Astrocyte (in vitro differentiated cells and primary cell): ENCODE measurements at places on chromosomes 2 and 18. TPM values are rescaled to one million over a fixed set of nuclear protein-coding genes. Genes with fewer than 3 reads are reported as not detected.

The PLEK gene
- not detected in 2 replicates for total RNA-seq

The RFTN2 gene
- total RNA-seq, result 7.1 and 8.1 TPM in 2 replicates

The TSN gene
- total RNA-seq, result 60.3 and 68.2 TPM in 2 replicates

The LDLRAD4 gene
- total RNA-seq, result 26.0 and 40.1 TPM in 2 replicates

The PLCL1 gene
- total RNA-seq, result 0.84 and 1.6 TPM in 2 replicates

DNA sequence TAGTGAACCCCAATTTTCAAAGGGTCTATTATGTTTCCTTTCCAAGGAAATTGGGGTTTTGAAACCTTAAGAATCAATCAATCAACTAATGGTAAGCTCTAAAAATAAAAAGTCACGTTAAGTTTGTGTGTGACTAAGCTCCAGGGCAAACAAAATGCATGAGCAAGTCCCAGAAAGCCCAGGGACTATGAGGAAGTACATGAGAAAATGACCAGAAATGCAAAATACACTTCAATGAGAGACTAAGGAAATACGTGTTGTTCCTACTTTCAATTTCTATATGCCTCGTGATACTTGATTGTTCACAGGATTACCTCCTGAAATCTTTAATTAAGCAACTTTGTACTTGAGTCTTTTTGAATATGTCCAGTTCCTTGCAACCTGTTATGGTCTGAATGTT lies 684.4 kb upstream of the SYT4 start:
- no peaks in the 10 kb centered on the region for H3K4me1 ChIP-seq
- H3K4me3 ChIP-seq, result no peak overlapping the region
- DNase-seq, result no peak
- no peak overlapping the region for H3K27ac ChIP-seq

DNA sequence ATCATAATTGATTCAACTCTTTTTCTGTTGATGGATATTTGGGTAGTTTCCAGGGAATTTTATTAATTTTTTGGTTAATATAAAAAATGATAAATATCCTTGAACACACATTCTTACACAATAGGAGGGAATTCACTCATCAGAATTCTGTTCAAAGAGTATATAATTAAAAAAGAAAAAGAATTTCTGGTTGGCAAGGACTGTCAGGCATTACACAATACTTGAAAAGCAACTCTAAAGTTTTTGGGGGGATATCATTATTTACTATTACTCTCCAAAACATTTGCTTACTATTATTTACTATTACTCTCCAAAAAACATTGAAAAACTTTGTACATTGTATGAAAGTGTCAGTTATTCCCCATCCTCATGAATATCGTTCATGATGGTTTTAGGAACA lies 38.0 kb downstream of the G6PC2 start:
- H3K4me1 ChIP-seq, result no peaks in the 10 kb centered on the region
- no peak overlapping the region for H3K27ac ChIP-seq
- H3K4me3 ChIP-seq, result no peak overlapping the region
- no peaks in the 10 kb centered on the region for H3K27me3 ChIP-seq
- no peak for DNase-seq

DNA sequence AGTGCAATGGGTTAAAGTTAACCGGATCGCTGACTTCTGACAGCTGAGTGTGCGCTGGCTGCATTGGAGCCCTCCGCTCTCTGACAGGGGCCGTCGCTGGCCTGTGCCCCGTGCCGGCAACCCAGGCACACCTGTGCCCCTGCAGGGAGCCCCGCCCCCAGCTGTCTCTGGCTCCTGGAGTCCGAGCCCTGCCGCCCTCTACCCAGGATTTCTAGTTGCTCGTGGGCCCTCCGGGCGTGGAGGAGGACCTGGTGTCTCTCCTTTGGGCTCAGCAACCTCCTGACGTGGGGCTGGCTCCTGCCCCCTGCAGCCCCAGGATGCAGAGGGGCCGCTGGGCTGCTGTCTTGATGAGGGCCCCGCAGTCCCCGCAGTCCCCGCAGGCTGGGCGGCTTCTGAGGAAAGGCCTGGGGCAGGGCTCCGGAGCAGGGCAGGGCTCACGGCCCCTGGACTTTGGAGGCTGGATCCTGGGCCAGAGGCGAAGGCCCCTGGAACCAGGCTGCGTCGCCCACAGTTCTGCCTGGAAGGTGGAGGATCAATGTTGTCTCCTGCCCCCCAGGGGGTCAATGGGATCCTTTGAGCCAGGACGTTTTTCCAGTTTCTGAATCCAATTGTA lies 172.8 kb downstream of the RNF144A start:
- no peak for DNase-seq
- peaks cover 7% of the 10 kb centered on the region for H3K4me1 ChIP-seq
- H3K27me3 ChIP-seq, result no peaks in the 10 kb centered on the region
- H3K4me3 ChIP-seq, result no peak overlapping the region
- no peaks in the 10 kb centered on the region for H3K36me3 ChIP-seq

GRCh38 chr18:36706134-36706881 lies 122.5 kb downstream of the TPGS2 start:
- peak; percentile 55 for DNase-seq
- no peaks in the 10 kb centered on the region for H3K36me3 ChIP-seq
- H3K27me3 ChIP-seq, result no peaks in the 10 kb centered on the region

The UGT1A5 gene
- total RNA-seq, result not detected in 2 replicates

GRCh38 chr2:162123806-162124758 lies 28.0 kb downstream of the GCG start:
- H3K4me3 ChIP-seq, result no peak overlapping the region
- no peaks in the 10 kb centered on the region for H3K36me3 ChIP-seq
- no peaks in the 10 kb centered on the region for H3K4me1 ChIP-seq
- H3K27me3 ChIP-seq, result no peaks in the 10 kb centered on the region
- DNase-seq, result no peak

DNA sequence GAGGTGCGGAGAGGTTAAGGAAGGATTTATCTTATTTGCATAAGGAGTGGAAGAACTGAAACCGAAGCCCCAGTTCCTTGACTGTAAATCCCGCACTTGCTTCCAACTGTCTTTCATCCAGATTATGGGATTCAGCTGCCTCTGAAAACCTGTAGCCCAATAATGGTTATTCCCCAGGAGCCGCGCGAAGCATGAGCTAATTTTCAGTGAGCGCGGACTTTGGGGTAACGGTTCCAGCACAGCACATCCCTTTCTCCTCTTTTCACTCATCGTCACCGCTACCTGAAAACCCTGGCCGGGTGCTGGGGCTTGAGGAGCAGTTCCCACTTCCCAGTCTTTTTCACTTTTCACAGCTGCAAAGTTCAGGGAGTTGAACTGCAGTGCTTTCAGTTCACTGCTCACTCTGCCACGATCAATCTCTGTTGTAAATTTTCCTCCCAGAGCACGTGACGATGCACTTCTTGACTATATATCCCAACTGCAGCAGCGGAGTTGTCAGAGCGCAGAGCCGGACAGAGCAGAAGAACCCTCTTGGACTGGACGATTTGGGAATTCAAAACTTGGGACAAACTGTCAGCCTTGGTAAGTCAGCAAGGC lies at the start of gene KCNE4:
Gene KCNE4, plus strand, starts transcription at position 498 of the 597 bp plus-strand sequence. CDS start 641 bp downstream, outside the sequence.
- DNase-seq, result peak; percentile 46
- no peaks in the 10 kb centered on the region for H3K36me3 ChIP-seq
- H3K27ac ChIP-seq, result peak within 1 kb of the TSS; percentile 22
- H3K27me3 ChIP-seq, result no peaks in the 10 kb centered on the region

DNA sequence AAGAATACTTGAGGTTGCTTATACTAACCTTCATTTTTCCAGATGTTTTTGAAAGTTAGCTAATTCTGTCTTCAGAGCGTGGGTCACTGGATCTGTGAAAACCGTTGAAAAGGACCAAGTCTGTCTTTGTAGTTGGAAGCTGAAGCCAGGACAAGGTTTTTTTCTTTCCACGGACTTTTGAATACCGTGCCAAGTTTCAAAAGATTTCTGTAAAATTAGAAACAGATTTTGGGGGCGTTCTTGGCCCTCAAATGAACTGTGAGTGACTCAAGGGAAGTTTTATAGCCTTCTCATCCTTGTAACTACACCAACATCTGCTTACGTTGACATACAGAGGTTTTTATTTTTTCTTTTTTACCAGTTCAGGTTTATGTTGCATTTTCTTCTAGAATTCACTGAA lies at the start of gene FAP:
Gene FAP, minus strand, starts transcription at position 152 of the 400 bp plus-strand sequence. Its CDS starts 118 bp downstream, at position 34.
- H3K27ac ChIP-seq, result peak within 1 kb of the TSS; percentile 94
- H3K4me3 ChIP-seq, result peak within 1 kb of the TSS; percentile 96
- peak; percentile 92 for DNase-seq
- peaks cover 15% of the 10 kb centered on the region for H3K36me3 ChIP-seq
- H3K4me1 ChIP-seq, result peaks cover 34% of the 10 kb centered on the region

DNA sequence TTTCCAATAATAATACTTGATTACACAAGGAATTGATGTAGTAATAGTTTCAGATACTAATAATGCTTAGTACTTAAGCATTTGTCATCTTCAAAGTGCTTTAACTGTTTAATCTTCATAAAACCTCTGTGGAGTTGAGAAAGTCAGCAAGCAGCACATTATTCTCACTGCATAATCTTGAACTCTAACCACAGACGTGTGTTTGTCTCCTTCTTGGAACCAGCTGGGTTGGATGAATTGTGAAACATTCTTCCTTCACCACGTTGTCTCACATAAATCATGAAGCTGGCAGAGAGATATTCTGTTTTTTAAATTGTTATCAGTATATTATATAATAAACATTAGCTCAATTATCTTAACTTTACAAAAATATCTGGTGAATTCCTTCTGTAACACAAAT lies 55.1 kb upstream of the LDAH start:
- no peaks in the 10 kb centered on the region for H3K27me3 ChIP-seq
- H3K4me1 ChIP-seq, result no peaks in the 10 kb centered on the region
- no peak overlapping the region for H3K27ac ChIP-seq
- H3K4me3 ChIP-seq, result no peak overlapping the region
- H3K36me3 ChIP-seq, result no peaks in the 10 kb centered on the region

DNA sequence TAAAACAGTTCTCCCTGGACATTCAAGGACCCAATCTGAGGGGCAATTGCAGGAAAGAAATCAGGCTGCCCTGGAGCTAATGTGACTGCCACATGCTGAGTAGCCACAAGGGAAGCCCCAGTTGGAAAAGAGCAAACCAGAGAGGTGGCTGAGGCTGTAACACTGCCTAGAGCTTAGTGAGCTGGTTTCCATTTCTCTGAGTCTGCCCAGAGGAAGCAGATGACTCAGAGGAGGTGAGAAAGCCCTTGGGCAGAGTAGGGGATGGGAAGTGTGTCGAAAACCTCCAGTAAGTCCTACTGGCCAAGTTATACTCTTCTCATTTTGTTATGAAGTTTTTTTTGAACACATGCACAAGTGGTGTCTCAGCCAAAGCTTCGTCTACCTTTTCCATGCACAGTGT lies 753.0 kb downstream of the CNTNAP5 start:
- H3K27ac ChIP-seq, result no peak overlapping the region
- H3K4me1 ChIP-seq, result no peaks in the 10 kb centered on the region
- H3K27me3 ChIP-seq, result no peaks in the 10 kb centered on the region
- no peaks in the 10 kb centered on the region for H3K36me3 ChIP-seq
- no peak overlapping the region for H3K4me3 ChIP-seq

GRCh38 chr2:187640926-187641510 lies 86.8 kb upstream of the TFPI start:
- no peak overlapping the region for H3K4me3 ChIP-seq
- peak; percentile 23 for DNase-seq
- no peaks in the 10 kb centered on the region for H3K27me3 ChIP-seq
- no peak overlapping the region for H3K27ac ChIP-seq

DNA sequence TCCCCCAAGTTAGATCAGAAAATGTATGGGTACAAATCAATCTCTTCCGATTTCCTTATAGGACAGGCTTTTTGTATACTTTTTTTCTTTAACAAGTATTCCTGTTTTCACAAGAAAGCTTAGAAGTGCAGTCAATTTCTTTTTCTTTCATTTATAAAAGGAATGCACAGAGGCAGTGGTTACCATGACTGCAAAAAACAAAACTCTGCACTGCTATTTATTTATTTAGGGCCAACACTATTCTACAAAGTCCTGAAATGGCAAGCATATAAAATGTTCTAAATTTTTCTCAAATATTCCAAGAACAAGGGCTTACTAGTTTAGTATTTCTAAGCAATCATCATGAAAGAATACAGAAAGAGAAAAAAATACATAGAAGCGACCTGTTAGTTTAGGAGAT lies 22.2 kb downstream of the ATAD2B start:
- no peaks in the 10 kb centered on the region for H3K27me3 ChIP-seq
- no peaks in the 10 kb centered on the region for H3K36me3 ChIP-seq
- no peak overlapping the region for H3K4me3 ChIP-seq
- DNase-seq, result peak; percentile 48
- peaks cover 11% of the 10 kb centered on the region for H3K4me1 ChIP-seq

DNA sequence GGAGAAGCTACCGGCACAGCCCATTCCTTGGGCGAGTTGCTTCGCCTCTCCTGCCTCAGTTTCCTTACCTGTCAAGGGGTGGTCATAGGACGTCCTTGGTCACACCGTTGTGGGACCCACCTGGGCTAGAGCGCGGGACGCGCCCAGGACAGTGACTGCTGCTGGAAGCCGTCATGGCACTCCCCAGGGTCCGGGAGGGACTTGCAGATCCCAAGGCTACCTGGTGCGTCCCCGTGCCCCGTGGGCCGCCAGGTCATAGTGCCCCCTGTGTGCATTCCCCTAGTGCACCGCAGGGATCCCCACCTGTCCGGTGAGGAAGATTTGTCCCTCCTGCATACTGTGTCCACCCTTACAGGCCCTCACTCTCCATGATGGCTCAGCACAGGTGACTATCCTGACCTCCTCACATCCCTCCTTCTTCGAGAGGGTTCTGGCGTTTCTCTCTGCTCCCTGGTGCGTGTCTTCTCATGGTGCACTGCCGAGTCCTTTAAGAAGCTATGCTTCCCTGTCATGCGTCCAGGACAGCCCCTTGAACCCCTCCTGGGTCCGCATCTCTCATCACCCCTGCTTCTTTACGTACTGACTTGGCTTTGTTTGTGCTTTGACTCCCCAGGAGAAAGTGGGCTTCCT lies 886 bp upstream of the STK25 start:
- peaks cover 15% of the 10 kb centered on the region for H3K4me1 ChIP-seq
- no peaks in the 10 kb centered on the region for H3K27me3 ChIP-seq
- no peaks in the 10 kb centered on the region for H3K36me3 ChIP-seq
- DNase-seq, result no peak
- H3K4me3 ChIP-seq, result peak overlapping the region; percentile 83

The SLC38A11 gene
- not detected in 2 replicates for total RNA-seq

DNA sequence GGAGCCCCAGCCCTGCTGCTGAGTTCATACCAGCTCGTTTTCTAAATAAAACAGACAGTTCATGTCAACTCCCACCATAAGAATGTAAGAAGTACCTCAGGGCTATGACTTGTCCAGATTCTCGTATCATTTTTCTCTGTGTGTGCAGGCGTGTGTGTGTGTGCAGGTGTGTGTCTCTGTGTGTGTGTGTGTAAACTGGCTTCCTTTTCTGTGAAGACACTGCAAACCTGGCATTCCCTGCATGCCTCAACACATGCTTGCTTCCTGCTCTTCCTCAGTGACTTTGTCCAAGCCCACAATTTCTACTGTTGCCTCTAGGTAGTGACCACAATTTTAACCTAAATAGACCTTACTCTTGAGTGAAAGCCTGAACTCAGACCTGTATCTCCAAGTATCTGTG lies 879.0 kb downstream of the SLC4A3 start:
- H3K4me1 ChIP-seq, result peaks cover 22% of the 10 kb centered on the region
- no peak overlapping the region for H3K27ac ChIP-seq
- DNase-seq, result no peak
- H3K36me3 ChIP-seq, result no peaks in the 10 kb centered on the region
- no peaks in the 10 kb centered on the region for H3K27me3 ChIP-seq

GRCh38 chr2:37874470-37874869 lies 50.6 kb upstream of the RMDN2 start:
- H3K4me3 ChIP-seq, result no peak overlapping the region
- H3K27ac ChIP-seq, result no peak overlapping the region
- no peaks in the 10 kb centered on the region for H3K27me3 ChIP-seq
- DNase-seq, result no peak

- no peak overlapping the region for H3K27ac ChIP-seq
- peak; percentile 89 for DNase-seq
- no peaks in the 10 kb centered on the region for H3K36me3 ChIP-seq
- no peak overlapping the region for H3K4me3 ChIP-seq
- no peaks in the 10 kb centered on the region for H3K27me3 ChIP-seq
Measured at GRCh38 chr2:64770781-64771334, 117.1 kb upstream of the SERTAD2 start.
